Stimulated activated CD4-positive, alpha-beta T cell treated with anti-CD3 and anti-CD28 coated beads, Interleukin-1b, Interleukin-23, amount 100 ng/mL, for 1 hour (primary cell): ENCODE measurements at places on chromosomes 11 and 22.

DNA sequence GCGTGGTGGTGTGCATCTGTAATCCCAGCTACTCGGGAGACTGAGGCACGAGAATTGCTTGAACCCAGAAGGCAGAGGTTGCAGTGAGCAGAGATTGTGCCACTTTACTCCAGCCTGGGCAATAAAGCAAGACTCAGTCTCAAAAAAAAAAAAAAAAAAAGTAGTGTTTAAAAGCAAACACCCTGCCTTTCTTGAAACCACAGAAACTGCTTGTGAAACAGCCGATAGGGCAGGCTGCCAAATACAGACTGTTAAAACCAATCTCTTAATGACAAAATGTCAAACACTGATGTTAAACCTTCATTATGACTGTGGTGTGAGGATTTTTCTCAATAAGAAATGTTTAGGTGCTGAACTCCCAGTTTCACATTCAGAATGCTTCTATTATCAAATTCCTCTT is 27.3 kb downstream of the MARK2 start:
- peak; percentile 44 for DNase-seq

DNA sequence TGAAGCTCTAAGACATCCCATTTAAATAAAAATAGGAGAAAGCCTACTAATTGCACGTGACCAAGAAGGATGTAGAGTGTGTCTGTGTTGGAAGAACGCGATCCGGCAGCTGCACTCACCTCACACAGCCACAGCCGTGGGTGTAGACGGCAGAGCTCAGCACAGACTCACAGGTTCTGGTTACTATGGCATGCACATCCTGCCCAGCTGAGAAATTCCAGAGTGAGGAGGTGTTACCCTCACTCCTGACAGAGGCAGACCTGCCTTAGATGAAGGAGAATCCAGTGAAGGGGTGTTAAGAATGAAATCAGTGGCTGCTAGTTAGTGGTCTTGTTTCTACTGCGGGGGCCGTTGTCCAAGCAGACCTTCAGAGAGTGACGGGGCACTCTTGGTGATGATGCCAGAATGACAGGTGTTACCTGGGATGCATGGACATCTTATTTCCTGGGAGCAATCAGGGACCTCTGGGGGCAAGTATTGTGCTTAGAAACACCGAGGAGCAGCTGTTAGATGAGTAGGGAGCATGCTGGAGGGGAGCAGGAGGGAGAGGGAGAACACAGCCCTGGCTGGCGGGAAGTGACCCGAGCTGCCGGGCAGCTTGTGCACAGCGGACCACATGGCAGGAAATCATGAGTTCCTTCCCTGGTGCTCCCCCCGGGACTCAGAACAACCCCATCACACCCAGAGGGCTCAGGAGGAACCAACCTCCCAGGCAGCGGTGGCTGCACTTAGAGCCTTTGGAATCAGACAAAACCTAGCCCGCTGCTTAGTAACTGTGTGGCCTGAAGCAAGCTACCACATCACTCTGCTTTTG is 12.3 kb downstream of the KCNJ5 start:
- no peak for DNase-seq

- no peak for DNase-seq
Observed at GRCh38 chr11:130561441-130561881, 113.0 kb downstream of the ADAMTS15 start.

DNA sequence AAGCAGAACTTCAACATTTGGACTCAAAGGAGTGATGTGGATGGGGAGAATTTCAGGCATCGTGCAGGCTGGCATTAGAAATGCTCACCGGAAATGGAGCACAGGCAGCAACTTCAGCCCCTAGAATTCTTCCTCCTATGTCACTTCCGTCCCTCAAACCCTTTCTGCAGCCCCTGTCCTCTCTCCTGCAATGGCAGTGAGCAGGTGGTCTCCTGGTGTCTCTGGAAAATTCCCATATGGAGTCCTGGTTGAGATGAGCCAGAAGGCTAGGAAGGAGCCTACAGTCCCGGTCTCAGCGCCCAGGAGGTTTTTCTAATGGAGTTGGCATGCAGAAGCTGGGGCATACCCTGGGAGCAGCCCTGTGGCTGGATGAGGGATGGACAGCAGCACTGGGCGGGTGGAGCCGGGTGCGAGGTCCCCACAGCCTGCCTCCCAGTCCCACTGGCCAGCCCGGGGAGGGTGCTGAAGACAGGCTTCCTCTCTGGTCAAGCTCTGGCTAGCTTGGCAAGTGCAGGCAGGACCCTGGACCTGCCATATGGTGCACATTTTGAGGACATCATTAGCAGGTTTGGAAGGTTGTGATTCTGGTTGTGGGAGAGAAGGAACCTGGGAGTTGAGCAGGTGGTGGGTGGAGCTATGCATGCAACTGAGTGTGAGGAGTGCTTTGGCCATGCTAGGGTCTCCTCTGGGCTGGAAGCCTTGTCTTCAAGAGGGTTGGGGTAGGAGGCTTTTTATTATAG is 59.8 kb upstream of the B3GAT1 start:
- DNase-seq: no peak

DNA sequence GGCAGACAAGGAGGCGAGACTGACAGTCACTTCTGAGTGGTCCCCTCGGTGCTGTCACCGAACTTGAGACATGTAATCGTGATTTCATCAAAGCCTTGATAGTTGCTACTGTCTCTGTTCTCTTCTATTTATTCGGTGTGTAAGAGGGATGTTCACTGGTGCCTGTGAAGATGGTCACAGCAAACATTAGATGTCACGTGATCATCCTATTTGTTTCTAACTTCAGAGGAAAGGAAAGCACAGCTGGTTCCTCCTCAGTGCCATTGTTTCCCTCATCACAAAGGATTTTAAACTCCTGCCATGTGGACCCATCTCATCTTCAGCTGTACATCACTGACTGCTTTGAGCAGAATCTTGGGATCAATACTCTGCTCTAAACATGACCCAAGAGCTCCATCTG is 73.1 kb upstream of the CLMP start:
- DNase-seq: no peak

DNA sequence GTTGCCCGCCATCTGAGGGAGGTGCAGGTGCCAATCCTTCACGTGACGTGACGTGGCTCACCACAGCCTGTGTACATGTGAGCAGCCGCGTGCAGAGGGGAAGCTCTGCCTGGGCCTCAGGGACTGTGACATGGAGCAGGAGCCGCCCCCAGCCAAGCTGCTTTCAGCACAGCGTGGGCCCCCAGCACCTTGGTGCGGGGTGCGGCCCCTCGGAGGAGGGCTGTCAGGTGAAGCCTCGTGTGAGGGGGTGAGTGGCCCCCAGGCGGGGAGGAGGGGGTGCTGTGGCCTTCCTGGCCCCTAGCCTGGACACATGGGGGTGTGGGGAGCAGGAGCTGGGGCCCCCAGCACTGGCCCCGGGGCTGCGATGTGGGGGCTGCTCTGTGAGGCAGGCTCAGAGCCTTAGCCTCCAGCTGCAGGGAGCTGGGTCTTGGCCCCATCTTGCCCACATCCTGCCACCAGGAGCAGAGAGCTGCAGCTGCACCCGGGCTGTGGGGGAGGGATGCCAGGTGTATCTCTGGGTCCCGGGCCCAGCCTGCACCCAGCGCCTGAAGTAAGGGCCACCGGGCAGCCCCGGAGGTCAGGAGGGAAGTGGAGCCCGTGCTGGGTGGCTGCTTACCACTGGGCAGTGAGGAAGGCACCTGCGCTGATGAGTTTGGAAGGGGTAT is at the start of gene ADORA2A:
Gene ADORA2A, plus strand, starts transcription at position 100 of the 665 bp plus-strand sequence. CDS start 5,806 bp downstream, outside the sequence.
- peak; percentile 46 for DNase-seq

DNA sequence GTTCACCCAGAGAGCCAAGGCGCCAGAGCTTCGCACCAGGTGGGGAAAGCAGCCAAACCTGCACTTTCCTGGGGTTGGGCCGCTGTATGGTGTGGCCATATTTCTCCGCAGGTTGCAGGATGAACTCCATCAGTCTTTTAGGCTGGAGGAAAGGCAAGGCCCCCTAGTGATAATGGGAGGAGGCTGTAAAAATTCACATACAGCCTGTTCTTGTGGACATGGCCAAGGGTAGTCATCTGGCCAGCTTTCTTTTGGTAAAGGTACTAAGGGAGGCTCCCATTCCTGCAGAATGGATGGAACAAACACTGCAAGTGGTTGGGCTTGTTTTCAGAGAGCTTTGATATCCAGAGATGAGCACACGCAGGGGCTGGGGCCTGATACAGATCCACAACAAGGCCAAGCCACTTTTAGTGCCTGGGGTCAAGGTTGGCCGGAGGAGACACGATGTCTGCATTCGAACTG is 29.6 kb downstream of the C22orf31 start:
- DNase-seq: no peak

DNA sequence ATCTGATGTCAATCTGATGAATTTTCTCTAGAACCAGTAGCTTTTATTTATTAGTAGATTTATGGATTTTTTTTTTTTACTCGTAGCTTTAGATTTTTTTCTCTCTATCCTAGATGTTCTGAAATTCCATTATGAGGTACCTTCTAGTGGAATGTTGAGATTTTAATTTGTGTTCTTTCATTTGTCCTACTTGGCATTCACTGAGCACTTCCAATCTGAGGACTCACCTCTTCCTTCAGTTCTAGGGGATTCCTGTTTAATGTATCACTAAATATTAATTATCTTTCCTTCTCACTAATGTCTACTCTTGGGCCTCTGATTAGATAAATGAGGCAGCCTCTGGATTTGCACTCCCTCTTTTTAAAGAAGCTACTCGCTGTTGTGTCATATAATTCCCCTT is 40.2 kb upstream of the WNT7B start:
- DNase-seq: no peak

DNA sequence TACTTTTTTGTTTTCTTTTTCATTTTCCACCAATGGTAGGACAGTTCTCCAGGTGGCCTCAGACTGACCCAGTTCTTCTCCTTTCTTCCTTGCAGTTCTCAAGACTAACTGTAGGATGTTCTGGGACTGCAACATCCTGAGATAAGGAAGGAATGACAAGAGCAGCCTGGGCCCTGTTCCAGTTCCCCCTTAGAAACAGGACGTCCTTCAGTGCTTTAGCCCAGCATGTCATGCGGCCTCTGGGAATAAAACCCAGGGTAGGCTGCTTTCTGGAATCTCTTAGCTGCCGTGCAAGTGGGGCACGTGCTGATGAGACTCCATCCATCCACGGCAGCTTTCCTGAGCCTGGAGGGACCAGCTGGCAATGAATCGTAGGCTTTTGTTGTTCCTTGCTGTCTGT is 24.0 kb upstream of the CADM1 start:
- DNase-seq: no peak

DNA sequence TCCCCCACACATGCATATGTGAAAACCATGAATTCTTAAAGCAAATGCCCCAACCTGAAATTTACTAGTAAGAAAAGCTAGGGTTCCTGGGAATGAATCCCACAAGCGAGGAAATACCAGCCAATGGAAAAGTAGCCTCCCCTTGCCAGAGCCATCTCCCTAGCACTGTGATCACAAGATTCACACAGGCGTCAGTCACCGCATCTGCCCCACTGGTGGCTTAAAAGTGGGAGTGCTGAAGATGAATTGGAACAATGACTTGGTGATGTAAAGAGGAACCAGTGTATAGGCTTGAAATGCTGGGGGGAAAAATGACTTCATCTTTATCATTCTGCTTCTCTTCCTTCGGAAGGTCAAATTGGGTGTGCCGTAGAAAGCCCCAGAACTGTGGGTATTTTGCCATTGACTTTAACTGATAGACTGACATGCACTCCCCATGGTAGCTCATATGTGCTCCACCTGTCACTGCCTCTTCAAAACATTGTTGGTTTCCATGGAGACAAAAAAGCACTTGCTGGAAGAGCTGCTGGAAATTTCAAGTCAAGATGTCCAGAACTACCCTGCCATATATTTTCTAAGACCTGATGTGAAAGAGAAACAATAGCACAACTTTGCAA is 19.2 kb upstream of the ASPHD2 start:
- no peak for DNase-seq

GRCh38 chr11:10529279-10529678 is 11.7 kb downstream of the RNF141 start:
- no peak for DNase-seq

DNA sequence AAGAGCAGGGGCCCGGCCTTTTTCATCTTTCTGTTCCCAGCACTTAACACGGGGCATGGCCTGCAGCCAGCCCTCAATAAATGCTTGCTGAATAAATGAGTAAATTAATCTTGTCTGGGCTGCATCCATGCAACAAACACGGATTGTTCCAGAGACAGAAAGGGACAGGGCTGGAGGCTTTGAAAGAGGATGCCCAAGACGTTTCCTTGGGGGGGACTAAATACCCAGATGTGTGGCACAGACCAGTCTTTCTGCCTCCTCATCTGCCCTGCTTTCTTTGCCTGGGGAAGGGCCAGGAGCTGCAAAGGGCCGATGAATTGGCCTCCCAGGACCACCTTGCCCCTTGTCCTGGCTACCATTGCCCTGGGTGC is 40.4 kb downstream of the SHISAL1 start:
- no peak for DNase-seq

DNA sequence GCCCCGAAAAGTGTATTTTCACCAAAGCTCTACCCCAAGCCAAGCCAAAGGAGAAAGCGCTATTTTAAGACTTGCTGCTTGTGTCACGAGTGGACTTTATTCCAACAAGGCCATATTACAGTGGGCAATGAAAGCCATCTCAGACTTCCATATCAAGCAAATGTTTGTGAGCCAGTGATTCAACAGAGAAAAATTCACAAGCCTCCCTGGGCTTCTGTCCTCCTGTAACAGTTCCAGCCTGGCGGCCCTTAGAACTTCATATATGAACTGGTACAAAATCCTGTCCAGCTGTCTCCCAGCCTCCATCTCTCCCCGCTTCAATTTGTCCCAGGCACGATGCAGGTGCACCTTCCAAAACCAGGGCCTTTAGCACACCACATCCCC is 11.2 kb downstream of the LARGE1 start:
- no peak for DNase-seq

- peak; percentile 25 for DNase-seq
Observed at GRCh38 chr22:38353142-38353629, 36.0 kb upstream of the CSNK1E start.

GRCh38 chr11:26084313-26084712 is 247.6 kb upstream of the ANO3 start:
- no peak for DNase-seq

DNA sequence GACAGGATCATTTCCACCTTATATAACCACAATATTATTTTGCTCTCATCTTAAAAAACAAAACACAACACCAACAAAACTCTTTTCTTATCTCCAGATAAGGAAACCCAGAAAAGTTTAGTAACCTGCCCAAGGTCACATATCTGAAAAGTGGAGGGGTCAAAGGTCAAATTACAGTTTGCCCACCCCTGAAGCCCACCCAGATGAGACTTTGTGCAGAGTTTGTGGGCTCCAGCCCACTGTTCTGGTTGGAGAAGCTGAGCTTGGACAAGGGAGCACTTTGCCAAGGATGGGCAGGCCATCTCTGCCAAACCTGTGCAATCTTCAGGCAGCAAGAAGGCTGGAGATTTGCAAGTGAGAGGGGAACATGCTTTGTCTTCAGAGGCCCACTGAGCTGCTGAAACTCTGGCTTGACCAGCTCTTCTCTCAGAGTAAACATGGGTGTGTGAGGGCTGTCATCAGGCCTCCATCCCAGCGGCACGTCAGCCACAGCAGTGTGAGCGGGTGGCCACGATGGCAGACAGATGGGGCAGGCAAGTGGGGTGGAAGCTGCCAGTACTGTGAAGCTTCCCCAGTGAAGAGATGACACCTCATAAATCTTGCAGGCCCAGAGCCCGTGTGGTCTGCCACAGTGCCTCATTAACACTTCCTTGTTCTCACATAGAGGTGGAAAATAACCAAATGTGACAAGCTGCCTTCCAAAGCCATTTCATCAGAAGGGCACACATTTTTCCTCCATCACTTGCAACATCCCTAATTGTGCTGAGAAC is 111.8 kb downstream of the CCDC81 start:
- no peak for DNase-seq
